ENCODE measurements at places on chromosomes 3 and 15.

GRCh38 chr3:66411474-66411873, 89.3 kb downstream of the LRIG1 start:
- DNase-seq = no peak

GRCh38 chr3:97102641-97103040, 288.2 kb downstream of the EPHA6 start:
- DNase-seq = no peak

GRCh38 chr15:83692746-83693581, 39.0 kb downstream of the ADAMTSL3 start:
- peak; percentile 26 for DNase-seq

DNA sequence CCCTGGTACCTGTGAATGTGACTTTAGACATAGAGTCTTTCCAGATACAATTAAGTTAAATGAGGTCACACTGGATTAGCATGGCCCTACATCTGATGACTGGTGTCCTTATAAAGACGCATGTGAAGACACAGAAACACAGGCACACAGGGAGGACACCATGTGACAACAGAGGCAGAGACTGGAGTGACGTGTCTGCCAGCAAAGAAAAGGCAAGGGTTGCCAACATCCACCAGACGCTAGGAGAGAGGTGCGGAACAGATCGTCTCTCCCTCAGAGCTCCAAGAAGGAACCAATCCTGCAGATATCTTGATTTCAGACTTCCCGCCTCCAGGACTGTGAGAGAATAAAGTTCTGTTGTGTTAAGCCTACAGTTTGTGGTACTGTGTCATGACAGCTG, 42.8 kb downstream of the CX3CR1 start:
- DNase-seq = no peak

- DNase-seq = no peak
Observed at GRCh38 chr3:11819146-11819689, 27.5 kb downstream of the TAMM41 start.

- DNase-seq = no peak
Observed at GRCh38 chr15:39317225-39317624, 263.7 kb upstream of the THBS1 start.

GRCh38 chr3:135231737-135232136, 436.7 kb downstream of the EPHB1 start:
- DNase-seq = no peak

GRCh38 chr3:193378706-193379105, at the start of gene ATP13A5:
Gene ATP13A5, minus strand, starts transcription at chr3:193378753. Its CDS starts 28 bp downstream, at chr3:193378725.
- no peak for DNase-seq

GRCh38 chr3:25542492-25543039, 114.5 kb downstream of the RARB start:
- DNase-seq = no peak

DNA sequence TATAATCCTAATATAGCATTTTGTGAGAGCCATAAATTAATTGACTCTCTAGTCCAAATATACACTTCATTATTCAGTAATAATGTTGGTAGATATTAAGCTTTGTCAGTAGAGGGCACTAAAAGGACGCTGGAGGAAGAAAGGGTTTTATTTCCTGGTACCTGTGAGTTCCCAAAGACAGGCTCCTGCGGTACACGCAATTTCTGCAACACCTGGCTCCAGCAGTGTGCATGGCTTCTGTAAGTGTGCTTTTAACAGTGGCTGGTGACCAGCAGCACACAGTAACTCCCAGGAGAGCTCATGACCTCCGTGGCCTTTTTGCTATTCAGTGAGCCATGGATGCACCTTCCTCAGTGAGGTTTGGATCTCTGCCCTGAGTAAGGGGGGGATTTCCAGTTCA, 338.3 kb upstream of the ZNF385D start:
- DNase-seq = no peak

GRCh38 chr3:65024148-65024547, 336.3 kb upstream of the ADAMTS9 start:
- no peak for DNase-seq

DNA sequence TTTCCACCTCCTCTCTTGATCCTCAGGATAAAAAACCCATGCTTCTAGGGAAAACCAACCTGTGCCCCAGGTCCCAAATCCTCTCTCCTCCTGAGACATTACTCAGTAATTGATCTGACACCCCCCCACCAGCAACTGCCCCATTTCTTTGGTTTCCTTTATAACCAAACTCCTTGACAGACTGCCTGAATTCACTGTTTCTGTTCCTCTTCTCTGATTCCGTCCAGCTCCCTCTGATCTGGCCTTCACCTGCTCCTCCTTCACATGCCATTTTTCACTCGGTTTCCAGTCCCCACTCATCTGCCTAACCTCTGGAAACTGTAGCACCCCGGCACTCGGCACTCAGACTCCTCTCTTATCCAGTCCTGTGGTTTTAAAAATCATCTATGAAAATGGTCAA, 2.1 kb downstream of the CCDC51 start:
- no peak for DNase-seq

- no peak for DNase-seq
Observed at GRCh38 chr3:112688085-112688769, 47.3 kb upstream of the CCDC80 start.

GRCh38 chr3:52531860-52532516, 1.7 kb downstream of the NT5DC2 start:
- no peak for DNase-seq

- no peak for DNase-seq
Observed at GRCh38 chr3:18499301-18499700, 74.2 kb upstream of the SATB1 start.

DNA sequence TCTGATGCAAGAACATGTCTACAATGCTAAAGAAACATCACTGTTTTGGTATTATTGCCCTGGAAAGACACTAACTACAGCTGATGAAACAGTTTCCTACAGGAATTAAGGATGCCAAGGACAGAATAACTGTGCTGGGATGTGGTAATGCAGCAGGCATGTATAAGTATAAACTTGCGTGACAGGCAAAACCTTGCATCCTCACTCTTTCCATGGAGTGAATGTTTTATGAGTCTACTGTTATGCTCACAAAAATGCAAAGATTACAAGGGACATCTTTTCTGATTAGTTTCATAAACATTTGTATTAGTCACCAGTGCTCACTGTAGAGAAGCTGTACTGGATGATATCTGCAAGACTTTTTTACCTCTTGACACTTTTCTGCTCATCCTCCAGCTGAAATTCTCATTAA, 143.6 kb downstream of the NAALADL2 start:
- DNase-seq = no peak

DNA sequence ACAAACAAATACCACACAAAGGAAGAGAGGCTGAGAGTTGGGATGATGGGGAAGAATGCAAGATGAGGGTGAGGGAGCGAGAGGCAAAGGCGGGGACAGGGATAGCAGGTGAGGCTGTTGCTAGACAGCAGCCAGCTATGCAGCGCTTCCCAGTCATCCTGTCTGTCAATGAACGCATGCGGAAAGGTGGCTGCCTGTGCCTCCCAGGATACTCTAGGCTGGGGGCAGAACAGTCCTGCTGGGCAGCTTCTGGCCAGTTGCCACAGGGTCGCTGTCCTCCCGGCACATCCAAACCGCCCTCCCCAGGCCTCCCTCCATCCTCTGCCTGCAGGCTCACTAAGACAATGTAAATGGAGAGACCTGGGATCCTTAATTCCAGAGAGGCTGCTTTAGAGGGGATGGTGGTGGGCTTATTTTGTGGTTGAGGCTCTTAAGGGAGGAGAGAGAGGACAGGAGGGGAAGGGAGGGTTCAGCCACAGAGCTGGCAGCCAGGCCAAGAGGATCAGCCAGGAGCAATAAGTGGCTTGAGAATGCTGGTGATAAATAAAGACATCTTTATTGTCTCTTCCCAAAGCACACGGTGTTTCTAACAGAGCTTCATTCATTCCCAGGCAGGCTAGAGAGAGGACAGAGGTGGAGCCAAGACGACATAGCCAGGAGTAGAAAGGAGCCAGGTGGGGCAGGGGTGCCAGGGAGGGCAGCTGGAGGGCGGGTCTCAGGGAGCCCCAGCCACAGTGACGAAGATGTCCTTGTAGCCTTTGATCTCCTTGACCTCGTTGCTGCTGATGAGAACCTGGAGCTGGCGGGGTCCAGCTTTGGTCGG, 9.2 kb upstream of the TGM5 start:
- DNase-seq = no peak

- DNase-seq = no peak
Observed at GRCh38 chr3:113607219-113607596, 74.9 kb downstream of the SIDT1 start.

DNA sequence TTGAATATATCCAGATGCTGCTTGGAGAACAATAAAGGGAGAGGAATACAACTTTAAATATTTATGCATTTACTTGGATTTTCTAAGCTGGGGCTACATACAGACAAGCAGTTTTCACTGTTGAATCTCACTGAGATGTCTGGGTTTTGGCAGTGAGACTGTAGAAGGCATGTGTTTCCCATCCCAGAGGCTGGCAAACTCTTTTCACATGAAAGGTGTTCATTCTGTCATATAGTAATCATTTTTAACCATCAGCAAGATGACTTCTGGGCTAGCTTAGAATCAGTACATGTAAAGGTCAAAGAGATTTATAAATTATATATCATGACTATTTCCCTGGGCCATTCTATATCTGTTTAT, 218.7 kb upstream of the SGO1 start:
- no peak for DNase-seq

- DNase-seq = no peak
Observed at GRCh38 chr15:77009646-77010311, 14.9 kb downstream of the PSTPIP1 start.

- DNase-seq = no peak
Observed at GRCh38 chr3:54784021-54784420, 143.8 kb downstream of the LRTM1 start.

DNA sequence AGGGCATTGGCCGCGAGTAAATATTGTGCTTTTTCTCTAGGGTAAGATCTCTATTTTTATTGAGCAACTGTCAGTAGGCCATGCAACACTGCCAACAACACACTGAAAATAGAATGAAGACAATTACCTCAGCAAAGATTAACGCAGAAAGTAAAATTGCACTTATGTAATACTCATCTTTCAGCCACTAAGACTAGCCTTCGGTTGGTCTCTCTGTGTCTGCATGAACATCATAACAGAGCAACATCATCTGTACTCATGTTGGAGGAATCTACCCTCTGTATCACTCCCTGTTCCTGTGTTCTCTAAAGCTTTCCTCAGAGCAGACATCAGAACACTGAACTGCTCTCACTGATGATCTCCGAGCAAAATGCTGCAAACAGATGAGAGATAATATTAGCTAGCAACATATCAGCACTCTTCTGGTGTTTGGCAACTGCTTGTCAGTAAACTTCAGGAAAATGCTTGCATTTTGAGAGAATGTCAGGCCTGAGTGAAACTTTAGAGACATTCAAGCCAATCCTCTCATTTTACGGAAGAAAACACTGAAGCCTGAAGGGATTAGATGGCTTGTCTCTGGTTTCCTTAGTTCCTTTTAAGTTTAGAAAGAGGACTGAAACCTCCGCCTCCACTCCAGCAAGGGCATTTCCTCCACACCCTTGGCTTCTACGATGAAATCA, 8.4 kb upstream of the LRRC3B start:
- no peak for DNase-seq

DNA sequence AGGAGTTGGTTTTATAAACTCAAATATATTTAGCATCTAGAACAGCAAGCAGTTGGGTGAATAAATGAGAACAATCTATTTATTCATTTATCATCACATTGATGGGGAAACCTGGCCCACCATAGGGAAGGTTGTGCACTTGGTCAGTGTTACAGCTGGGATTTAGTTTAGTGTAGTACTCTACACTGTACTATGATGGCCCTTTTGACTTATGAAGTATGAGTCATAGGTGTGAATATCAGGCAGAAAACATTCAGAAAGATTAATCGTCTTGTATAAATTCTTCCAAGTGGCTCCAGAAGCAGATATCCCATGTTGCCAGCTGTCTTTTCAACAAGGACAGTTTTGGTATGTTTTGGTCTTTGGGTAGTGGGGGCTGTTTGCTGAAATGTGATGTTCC, 38.0 kb downstream of the BBS4 start:
- DNase-seq = no peak

DNA sequence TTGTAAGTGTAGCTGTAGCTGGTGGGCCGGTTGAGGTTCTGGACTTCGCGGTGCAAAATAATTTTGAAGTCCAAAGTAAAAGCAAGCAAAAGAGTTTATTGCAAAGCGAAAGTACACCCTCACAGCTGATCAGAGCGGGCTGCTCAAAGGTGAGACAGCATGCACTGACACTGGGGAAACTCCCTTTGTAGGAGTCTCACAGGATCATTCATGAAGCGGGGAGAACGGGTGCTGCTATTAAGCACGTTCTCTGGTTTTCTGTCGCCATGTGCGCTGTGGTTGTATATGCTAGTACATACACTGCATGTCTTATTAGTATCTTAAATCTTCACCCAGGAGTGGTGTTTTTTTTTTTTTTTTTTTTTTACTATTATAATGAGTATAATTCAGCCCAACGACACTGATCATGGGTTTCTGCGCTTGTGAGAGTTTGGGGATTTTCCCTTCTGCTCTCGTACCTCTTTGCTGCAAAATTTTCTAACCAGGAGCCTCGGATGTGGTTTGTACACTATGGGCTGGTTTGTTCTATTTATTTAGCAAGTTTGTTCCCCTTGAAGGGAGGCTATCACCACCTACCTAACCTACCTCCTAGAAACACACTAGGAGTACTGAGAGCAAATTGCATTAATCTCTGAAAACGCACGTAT, 1.4 kb upstream of the AP4E1 start:
- DNase-seq = no peak

DNA sequence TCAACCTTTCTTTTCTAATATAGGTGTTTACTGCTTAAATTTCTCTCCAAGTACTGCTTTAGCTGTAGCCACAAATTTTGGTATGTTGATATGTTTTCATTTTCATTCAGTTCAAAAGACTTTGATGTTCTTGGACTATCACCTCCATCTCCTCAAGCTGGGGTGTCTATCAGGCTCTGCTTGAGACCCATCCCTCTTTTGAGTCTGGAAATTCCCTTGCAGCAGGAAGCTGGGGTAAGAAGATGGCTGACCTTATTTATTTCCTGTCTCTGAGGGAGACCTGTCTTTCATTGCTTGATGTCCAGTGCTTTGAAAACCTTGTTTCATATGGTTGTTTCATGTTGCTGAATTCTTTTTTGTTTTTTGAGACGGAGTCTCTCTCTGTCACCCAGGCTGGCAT, 60.5 kb upstream of the ADPGK start:
- no peak for DNase-seq

DNA sequence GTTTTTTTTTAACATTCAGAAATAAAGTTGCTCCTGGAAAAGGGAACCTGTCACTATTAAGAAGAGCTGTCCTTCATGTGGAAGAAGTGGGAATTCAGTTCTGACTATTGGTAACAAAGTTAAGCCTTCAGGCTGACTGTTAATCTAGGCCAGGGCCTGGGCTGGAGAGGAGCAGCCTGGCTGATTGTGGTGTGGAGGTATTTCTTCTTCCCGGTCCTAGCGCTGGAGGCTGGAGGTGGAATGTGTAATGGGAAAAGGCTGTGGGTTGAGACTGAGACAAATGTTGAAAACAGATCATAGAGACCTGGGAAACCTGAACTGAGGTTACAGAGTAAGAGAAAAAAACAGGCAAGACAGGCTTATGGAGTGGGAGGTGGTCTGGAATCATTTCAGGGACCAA, 23.8 kb upstream of the SH3BP5 start:
- DNase-seq = no peak

- peak; percentile 20 for DNase-seq
Observed at GRCh38 chr3:156620260-156620659, 54.1 kb upstream of the TIPARP start.
